Central memory CD8-positive, alpha-beta T cell (primary cell): ENCODE measurements at places on chromosomes 2 and 18.

DNA sequence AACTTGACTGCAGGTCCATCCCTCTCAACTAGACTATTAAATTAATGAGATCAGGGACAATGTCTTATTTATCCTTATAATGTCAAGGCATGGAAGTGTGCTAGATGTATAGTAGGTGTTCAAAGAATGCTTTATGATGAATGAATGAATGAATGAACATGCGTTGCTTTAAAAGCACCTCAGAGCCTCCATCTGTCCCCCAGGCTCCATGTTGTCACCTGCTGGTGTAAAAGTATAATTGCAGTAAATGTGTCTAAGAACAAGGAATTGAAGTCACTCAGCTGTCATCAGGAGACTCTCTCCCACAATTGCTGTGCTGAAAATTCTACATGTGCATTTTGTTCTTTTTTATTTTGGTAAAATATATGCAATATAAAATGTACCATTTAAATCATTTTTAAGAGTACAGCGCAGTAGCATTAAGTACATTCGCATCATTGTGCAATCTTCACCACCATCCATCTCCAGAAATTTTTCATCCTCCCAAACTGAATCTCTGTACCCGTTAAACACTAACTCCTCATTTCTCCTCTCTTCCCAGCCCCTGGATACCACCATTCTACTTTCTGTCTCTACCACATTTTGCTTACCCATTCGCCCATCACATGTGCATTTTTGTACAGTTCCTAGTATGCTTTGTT is 52.6 kb downstream of the GNAL start:
- DNase-seq: no peak

- DNase-seq: no peak
These were observed 150.3 kb downstream of the SATB2 start for GRCh38 chr2:199307461-199307860.

DNA sequence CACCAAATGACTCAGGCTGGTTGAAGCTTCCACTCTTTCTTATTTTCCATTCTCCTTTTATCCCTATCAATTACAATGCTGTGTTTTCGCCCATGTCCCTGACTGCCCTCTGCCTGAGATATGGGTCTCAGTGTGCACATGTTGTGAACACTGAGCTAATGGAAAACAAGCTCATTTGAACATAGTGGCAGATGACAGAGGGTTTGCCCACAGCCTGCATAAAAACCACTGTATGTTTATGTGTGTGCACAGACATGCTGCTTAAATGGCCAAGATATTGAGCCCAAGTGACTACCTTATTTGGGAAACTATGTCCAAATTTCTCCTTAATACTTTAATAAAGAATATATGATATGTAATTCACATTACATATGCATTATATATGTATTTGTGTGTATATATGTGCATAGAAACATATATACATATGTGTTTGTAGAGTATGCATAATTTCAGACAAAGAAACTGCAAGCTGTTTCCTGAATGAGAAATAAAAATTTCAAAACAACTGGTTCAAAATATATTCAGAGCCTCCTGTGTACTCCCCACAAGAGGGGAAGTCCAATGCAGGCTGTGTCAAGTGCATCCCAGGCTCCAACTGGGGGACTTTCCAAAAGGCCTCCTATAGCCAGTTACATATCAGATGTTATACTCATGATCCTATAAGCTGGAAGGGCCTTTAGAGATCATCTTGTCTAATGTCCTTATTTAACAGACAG is 92.7 kb upstream of the CD302 start:
- no peak for DNase-seq

GRCh38 chr2:108423067-108423466 is 25.9 kb upstream of the GCC2 start:
- no peak for DNase-seq

- DNase-seq: no peak
These were observed 137.5 kb upstream of the OTOS start for GRCh38 chr2:240277807-240278522.

GRCh38 chr2:187075671-187076070 is 226.7 kb upstream of the ZSWIM2 start:
- DNase-seq: no peak

GRCh38 chr2:154758871-154759270 is 60.4 kb downstream of the KCNJ3 start:
- DNase-seq: no peak

GRCh38 chr2:241943209-241943850 is 73.8 kb downstream of the RTP5 start:
- no peak for DNase-seq

DNA sequence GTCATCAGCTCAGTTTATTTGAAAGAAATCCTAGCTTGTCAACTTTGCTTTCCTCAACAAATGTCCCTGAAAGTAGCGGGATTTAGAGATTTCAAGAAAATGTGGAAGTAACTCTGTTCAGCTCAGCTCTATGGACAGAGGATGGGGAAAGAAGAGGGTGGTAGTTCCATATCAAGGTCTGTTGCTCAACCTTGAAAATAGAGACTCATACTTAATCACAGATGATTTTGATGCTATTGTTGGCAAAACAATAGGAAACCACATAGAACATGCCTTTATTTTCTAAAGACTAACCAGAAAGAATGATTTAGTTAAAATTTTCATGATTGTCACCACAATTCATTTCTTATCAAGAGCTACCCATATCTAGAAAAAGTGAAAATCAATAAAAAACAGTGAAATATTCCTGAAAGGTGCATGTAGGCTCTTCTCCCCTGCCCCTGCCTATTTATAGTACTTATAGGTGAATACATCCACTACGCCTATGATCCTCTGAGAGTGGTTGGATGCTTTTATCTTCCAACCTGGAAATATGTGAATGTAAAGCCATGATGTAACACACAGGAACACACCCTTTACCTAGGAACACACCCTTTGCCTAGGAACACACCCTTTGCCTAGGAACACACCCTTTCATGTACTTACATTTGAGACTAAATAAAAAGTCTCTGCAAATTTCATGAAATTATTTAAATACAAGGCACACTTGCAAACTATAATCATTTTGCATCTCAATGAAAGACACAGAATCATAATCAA is 65.8 kb downstream of the ETAA1 start:
- no peak for DNase-seq

DNA sequence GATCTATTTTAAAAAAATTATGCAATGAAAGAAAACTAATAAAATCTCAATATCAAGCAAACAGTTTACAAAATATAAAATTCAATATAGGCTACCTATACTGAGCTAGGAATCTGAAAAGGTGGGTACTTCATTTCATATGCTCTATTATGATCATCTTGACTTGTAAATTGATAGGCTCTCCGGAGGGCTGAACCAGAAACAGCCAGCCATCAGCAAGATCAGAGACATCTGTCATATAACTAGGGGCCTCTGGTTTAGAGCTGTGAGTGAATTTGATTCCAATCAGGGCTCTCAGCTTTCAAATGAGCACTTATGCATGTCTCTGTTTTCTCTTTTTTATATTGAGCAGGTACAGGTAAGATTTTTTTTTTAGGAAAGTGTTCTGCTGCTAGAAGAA is 114.2 kb downstream of the SPHKAP start:
- no peak for DNase-seq

DNA sequence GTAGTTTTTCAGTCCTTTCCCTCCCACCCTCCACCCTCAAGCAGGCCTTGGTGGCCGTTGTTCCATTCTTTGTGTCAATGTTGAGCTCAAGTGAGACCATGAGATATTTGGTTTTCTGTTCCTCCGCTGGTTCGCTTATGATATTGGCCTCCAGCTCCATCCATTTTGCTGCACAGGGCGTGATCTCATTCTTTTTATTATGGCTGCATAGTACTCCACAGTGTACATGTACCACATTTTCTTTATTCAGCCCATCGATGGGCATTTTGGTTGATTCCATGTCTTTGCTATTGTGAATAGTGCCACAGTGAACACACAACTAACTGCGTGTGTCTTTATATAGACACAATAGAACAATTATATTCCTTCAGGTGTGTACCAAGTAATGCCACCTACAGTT is 14.1 kb downstream of the AGAP1 start:
- no peak for DNase-seq

GRCh38 chr2:222214885-222215284 is 83.9 kb downstream of the PAX3 start:
- DNase-seq: no peak
